ENCODE measurements at places on chromosomes 13 and 19.

- DNase-seq: no peak
Measured at GRCh38 chr19:17243830-17244617, 1.7 kb downstream of the NR2F6 start.

GRCh38 chr19:4576016-4576933 lies 16.8 kb upstream of the SEMA6B start:
- no peak for DNase-seq

GRCh38 chr13:75705395-75705794 lies 69.3 kb downstream of the LMO7 start:
- DNase-seq: no peak

GRCh38 chr13:73608711-73609485 lies 525.3 kb downstream of the KLF12 start:
- DNase-seq: peak; percentile 81

DNA sequence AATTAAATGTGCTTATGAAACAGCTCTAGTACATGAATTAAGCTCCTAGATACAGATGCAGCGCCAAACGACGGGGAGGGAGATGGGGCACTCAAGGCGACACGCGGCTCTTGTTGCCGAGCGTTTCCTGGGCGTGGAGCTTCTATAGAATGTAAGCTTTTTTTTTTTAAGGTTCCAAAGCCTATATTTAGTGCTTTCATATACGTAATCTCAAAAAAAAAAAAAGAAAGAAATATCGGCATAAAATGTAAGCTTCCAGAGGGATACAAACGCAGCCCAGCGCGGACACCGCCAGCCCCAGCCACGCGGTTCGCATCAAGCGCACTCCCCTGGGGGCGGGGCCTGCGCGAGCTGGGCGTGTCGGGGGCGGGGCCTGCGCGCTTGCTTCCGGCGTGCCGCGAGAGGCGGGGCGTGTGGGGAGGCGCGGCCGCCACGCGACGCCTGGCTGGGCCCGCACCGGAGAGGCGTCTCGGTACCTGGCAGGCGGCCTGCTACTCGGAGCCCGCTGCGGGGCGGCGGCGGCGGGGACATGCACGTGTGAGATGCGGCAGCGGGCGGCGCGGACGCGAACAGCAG lies at the start of gene URI1:
URI1 (plus strand) TSS at position 412 of the 576 bp plus-strand sequence. CDS start 309 bp downstream, outside the sequence.
- DNase-seq: peak; percentile 90

- DNase-seq: no peak
Measured at GRCh38 chr13:97630725-97631124, 196.8 kb downstream of the RAP2A start.

- DNase-seq: no peak
Measured at GRCh38 chr19:32318884-32319520, 26.4 kb upstream of the ZNF507 start.

GRCh38 chr13:112776971-112777370 lies 87.1 kb downstream of the ATP11A start:
- DNase-seq: no peak

GRCh38 chr13:52669677-52670076 lies 17.0 kb downstream of the SUGT1 start:
- DNase-seq: no peak

GRCh38 chr13:28171266-28171665 lies 32.9 kb downstream of the PAN3 start:
- DNase-seq: no peak

GRCh38 chr13:25306671-25307464 lies 5.4 kb downstream of the NUP58 start:
- DNase-seq: no peak

GRCh38 chr19:13010992-13011652 lies 15.8 kb downstream of the NFIX start:
- no peak for DNase-seq

DNA sequence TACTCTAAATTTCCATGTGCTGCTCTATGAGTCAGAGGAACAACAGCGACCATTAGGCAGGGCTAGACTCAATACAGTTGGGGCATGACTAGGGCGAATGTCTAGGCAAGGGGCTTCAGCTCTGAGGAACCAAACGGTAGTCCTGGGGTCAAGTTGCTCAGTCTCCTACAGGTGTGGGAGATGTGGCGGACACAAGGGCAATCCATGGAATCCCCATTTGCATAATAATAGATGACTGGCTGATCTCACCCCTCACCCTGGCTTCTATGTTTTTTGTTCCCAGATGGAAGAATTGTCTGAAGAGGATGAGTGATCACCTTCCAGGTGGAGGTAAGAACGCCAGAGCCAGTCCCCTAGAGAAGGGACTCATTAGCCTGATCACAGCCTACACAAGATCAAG lies 1048.2 kb upstream of the MIR17HG start:
- DNase-seq: no peak

Data from NCI-H1092 treated with DMSO at 0.1 percent for 48 hours (cell line).